ENCODE measurements at places on chromosomes 6 and 20. TPM values are rescaled to one million over a fixed set of nuclear protein-coding genes. Genes with fewer than 3 reads are reported as not detected.

TFAP2D gene
- total RNA-seq: not detected

- peaks cover 6% of the 10 kb centered on the region for H3K4me1 ChIP-seq
- H3K27me3 ChIP-seq: peaks cover 38% of the 10 kb centered on the region
- no peak overlapping the region for H3K4me3 ChIP-seq
- no peak overlapping the region for H3K27ac ChIP-seq
- DNase-seq: no peak
Observed at GRCh38 chr6:159163901-159164370, 5.3 kb upstream of the FNDC1 start.

DNA sequence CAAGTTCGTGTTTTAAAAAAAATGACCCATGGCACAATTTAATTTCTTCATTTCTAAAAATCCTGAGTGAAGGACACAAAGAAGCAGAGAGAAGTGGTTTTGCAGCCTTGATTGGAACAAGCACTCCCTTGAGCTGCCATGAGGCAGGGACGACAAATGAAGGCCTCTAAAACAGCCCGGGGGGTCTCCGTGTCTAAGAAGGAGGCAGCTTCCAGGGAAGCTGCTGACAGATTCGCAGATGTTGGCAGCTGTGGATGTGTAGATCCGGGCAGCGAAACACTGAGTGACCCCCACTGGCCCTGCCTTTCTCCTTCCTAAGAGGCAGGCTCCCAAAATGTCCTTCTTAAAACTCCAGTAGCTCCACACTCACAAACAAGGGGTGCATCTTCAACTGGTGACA is 9.6 kb upstream of the LBP start:
- H3K4me1 ChIP-seq: no peaks in the 10 kb centered on the region
- no peak for DNase-seq
- no peaks in the 10 kb centered on the region for H3K36me3 ChIP-seq
- H3K4me3 ChIP-seq: no peak overlapping the region
- H3K27ac ChIP-seq: no peak overlapping the region

GRCh38 chr20:1119128-1119505 is 715 bp downstream of the PSMF1 start:
- DNase-seq: no peak
- peaks cover 58% of the 10 kb centered on the region for H3K4me1 ChIP-seq
- peak overlapping the region; percentile 88 for H3K27ac ChIP-seq
- H3K4me3 ChIP-seq: peak overlapping the region; percentile 88
- peaks cover 17% of the 10 kb centered on the region for H3K36me3 ChIP-seq

DNA sequence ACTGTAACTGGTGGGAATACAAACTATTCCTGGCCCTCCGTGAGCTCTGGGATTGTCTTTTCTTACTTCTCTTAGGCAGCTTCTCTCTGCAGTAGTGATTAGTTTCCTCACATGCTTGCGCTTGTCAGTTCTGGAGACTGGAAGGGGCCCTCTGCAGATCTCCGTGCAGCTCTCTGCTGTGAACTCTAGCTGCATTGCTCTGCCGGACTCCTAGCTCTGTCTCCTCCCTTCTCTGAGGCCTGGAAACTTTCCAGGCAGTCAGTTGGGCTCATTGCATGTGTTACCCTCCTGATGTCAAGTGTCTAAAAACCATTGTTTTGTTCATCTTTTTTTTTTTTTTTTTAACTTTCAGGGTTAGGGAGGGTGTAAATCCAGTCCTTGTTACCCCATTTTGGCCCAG is 102.3 kb downstream of the CTNNBL1 start:
- H3K27ac ChIP-seq: no peak overlapping the region
- H3K27me3 ChIP-seq: no peaks in the 10 kb centered on the region
- peaks cover 42% of the 10 kb centered on the region for H3K36me3 ChIP-seq
- H3K4me3 ChIP-seq: no peak overlapping the region

- no peaks in the 10 kb centered on the region for H3K36me3 ChIP-seq
- no peak overlapping the region for H3K4me3 ChIP-seq
Observed at GRCh38 chr6:52233975-52234823, 10.1 kb downstream of the IL17F start.

NKX2-2 gene
- not detected for total RNA-seq

- peaks cover 3% of the 10 kb centered on the region for H3K27me3 ChIP-seq
- H3K4me1 ChIP-seq: no peaks in the 10 kb centered on the region
- no peak overlapping the region for H3K27ac ChIP-seq
- H3K4me3 ChIP-seq: no peak overlapping the region
Observed at GRCh38 chr6:119986934-119987549, 637.5 kb upstream of the MAN1A1 start.

DNA sequence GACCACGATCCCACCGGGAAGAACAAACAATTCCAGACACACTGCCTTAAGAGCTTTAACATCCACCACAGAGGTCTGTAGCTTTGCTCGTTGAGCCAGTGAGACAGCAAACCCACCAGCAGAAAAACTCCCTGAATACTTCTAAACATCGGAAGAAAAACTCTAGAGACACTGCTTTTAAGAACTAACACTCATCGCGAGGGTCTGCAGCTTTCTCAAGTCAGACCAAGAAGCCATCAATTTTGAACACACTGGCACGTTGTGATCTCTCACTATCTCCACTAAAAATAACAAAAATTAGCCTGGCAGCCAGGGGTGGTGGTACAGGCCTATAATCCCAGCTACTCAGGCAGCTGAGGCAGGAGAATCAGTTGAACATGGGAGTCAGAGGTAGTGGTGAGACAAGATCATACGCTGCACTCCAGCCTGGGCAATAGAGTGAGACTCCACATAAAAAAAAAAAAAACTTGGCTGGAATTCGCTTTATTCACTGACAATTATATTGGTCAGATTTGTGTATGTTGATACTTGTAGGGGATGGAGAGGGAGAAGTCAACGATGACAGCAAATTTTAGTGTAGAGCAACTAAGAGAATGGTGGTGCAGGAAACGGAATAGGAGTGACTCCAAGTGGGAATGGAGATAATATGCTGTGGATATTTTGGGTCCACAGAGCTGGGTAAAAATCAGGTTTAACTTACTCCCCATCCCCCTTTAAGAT is 860 bp upstream of the TMEM14C start:
- peaks cover 44% of the 10 kb centered on the region for H3K4me1 ChIP-seq
- H3K27me3 ChIP-seq: no peaks in the 10 kb centered on the region
- peak overlapping the region; percentile 89 for H3K4me3 ChIP-seq
- peaks cover 12% of the 10 kb centered on the region for H3K36me3 ChIP-seq
- DNase-seq: no peak

GRCh38 chr6:134458857-134459657 is 141.1 kb upstream of the SGK1 start:
- DNase-seq: no peak
- H3K36me3 ChIP-seq: no peaks in the 10 kb centered on the region
- no peak overlapping the region for H3K4me3 ChIP-seq
- H3K27ac ChIP-seq: no peak overlapping the region
- no peaks in the 10 kb centered on the region for H3K27me3 ChIP-seq
- peaks cover 3% of the 10 kb centered on the region for H3K4me1 ChIP-seq

- H3K27ac ChIP-seq: no peak overlapping the region
- no peaks in the 10 kb centered on the region for H3K36me3 ChIP-seq
- no peak overlapping the region for H3K4me3 ChIP-seq
- peak; percentile 40 for DNase-seq
- H3K27me3 ChIP-seq: peaks cover 20% of the 10 kb centered on the region
Observed at GRCh38 chr20:36153736-36154699, 522 bp upstream of the EPB41L1 start.

DNA sequence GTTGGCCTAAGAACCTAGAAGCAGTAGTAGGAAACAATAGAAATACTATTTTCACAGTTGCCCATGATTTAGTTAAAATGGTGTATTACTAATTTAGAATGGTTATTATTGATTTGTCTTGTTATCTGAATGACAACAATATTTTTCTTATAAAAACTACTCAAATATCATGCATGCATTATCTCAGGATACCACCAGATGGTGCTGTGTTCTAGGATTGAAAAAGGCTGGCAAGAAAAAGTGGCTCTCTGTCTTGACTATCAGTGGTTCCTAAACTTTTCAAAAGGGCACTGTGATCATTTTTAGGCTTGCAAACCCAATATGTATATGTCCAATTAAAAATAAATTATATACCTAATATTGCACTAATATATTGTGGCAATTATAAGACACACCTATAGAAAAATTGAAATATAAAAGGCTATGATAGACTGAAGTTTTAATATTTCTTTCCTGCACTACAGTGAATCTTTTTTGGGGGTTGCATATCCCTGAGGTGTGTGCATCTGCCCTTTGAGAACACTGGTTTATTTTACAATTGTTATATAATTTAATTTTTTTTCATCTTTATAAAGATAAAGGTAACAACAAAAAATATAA is 131.7 kb upstream of the MLIP start:
- H3K27ac ChIP-seq: no peak overlapping the region
- H3K4me1 ChIP-seq: no peaks in the 10 kb centered on the region
- no peaks in the 10 kb centered on the region for H3K36me3 ChIP-seq
- peak; percentile 20 for DNase-seq
- H3K27me3 ChIP-seq: peaks cover 2% of the 10 kb centered on the region
- H3K4me3 ChIP-seq: no peak overlapping the region

DNA sequence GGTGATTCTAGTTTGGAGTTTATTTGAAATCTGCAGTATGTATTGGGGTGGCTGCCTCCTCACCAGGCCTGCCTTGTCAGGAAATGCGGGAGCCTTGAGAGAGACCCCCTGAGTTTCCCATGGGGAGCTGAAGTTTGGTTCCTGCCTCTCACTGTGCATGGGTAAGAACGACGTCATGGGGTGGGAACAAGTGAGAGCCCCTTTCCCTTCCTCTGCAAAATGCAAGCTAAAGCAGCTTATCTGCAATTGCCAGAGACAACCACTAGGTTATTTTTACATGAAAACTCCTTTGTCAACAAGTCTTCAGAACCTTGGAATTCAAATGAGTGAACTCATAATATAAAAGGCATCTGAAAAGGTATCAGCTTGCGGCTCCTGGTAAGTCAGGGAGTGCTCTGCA is 58.4 kb downstream of the TMEM170B start:
- H3K27me3 ChIP-seq: no peaks in the 10 kb centered on the region
- no peak overlapping the region for H3K27ac ChIP-seq
- H3K4me1 ChIP-seq: no peaks in the 10 kb centered on the region
- H3K36me3 ChIP-seq: no peaks in the 10 kb centered on the region
- H3K4me3 ChIP-seq: no peak overlapping the region

GRCh38 chr6:115194981-115195638 is 852.3 kb upstream of the HS3ST5 start:
- H3K27me3 ChIP-seq: no peaks in the 10 kb centered on the region
- H3K27ac ChIP-seq: no peak overlapping the region
- H3K4me1 ChIP-seq: no peaks in the 10 kb centered on the region
- DNase-seq: no peak
- H3K4me3 ChIP-seq: no peak overlapping the region

SLC22A7 gene
- total RNA-seq: not detected

GRCh38 chr6:157139054-157139708 is 184.1 kb downstream of the TMEM242 start:
- H3K4me1 ChIP-seq: peaks cover 9% of the 10 kb centered on the region
- DNase-seq: no peak
- no peaks in the 10 kb centered on the region for H3K27me3 ChIP-seq
- no peak overlapping the region for H3K4me3 ChIP-seq

TGM3 gene
- total RNA-seq: not detected

- no peak overlapping the region for H3K4me3 ChIP-seq
- H3K4me1 ChIP-seq: peaks cover 34% of the 10 kb centered on the region
- H3K27me3 ChIP-seq: no peaks in the 10 kb centered on the region
- H3K36me3 ChIP-seq: peaks cover 20% of the 10 kb centered on the region
- peak; percentile 85 for DNase-seq
- H3K27ac ChIP-seq: peak overlapping the region; percentile 57
Observed at GRCh38 chr6:52286798-52287432, 2.4 kb upstream of the MCM3 start.

SLC12A5 gene
- total RNA-seq: not detected

GRCh38 chr6:116159782-116160524 is 34.0 kb upstream of the COL10A1 start:
- peaks cover 5% of the 10 kb centered on the region for H3K4me1 ChIP-seq
- H3K27ac ChIP-seq: no peak overlapping the region
- peaks cover 46% of the 10 kb centered on the region for H3K36me3 ChIP-seq
- H3K4me3 ChIP-seq: no peak overlapping the region

COL11A2 gene
- total RNA-seq: 1.4 TPM

DNA sequence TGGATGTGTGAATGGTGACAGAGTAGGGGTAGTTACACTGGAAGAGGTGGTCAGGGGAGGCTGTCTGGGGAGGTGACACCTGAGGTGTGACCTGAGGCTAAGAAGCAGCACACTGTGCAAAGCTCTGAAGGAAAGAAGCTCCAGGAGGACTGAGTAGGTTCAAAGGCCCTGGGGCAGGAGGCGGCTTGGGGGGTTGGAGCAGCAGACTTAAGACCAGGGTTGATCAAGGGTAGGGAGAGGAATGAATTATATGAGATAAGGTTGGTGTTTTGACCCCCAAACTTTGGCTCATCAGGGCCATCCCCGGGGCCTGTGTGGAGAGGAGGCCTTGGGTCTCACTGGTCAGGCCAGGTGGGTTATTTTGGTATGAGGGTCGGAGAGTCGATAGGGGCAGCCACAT is 166.1 kb downstream of the GRM4 start:
- DNase-seq: no peak
- H3K4me3 ChIP-seq: no peak overlapping the region

GRCh38 chr20:18223409-18223808 is 64.9 kb upstream of the ZNF133 start:
- H3K4me1 ChIP-seq: no peaks in the 10 kb centered on the region
- H3K4me3 ChIP-seq: no peak overlapping the region
- no peak overlapping the region for H3K27ac ChIP-seq
- H3K27me3 ChIP-seq: peaks cover 9% of the 10 kb centered on the region
- no peak for DNase-seq

GRCh38 chr6:97714772-97715171 is 431.8 kb upstream of the MMS22L start:
- no peaks in the 10 kb centered on the region for H3K27me3 ChIP-seq
- no peak for DNase-seq
- H3K27ac ChIP-seq: no peak overlapping the region
- H3K4me3 ChIP-seq: no peak overlapping the region
- no peaks in the 10 kb centered on the region for H3K36me3 ChIP-seq
- no peaks in the 10 kb centered on the region for H3K4me1 ChIP-seq

SLC4A11 gene
- 0.72 TPM for total RNA-seq

DNA sequence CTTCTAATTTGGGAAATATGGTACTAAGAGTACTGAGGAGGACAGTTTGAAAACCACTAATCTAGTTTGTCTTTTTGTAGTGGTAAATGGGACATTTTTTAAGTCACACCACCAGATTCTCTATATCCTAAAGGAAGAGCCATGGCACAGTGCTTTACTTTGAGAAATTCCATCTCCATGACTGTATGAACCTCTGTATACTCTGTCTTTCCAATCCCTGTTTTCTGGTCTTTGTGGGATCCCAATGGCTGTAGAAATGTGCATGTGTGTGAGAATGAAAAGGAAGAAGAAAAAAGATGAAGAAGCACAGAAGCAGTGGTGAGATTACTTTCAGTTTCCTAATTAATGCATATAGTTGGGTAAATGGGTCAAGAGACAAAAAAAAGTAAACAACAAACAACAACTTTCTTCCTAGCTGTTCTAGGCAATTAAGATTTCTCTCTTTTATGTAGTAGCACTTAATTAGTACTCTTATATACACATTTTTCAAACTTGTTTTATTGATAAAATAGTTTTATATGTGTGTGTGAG is 141.2 kb upstream of the HCRTR2 start:
- H3K27me3 ChIP-seq: no peaks in the 10 kb centered on the region
- no peaks in the 10 kb centered on the region for H3K36me3 ChIP-seq
- no peak overlapping the region for H3K27ac ChIP-seq
- no peaks in the 10 kb centered on the region for H3K4me1 ChIP-seq
- no peak overlapping the region for H3K4me3 ChIP-seq
- DNase-seq: no peak
